ENCODE measurements at places on chromosomes 6 and 20.

- DNase-seq, result no peak
These were observed 275.2 kb upstream of the CNR1 start for GRCh38 chr6:88441346-88441745.

DNA sequence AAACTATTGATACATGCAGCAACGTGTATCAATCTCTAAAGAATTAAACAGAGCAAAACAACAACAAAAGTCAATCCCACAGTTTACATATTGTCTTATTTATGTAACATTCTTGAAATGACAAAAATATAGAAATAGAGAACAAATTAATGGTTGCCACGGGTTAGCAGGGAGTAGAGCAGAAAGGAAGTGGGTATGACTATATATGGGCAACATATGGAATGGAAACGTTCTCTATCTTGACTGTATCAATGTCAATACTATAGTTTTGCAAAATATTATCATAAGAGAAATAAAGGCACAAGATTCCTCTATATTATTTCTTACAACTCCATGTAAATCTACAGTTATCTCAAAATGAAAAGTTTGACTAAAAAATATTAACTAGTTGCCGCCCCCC, 12.8 kb downstream of the AK9 start:
- DNase-seq, result no peak

DNA sequence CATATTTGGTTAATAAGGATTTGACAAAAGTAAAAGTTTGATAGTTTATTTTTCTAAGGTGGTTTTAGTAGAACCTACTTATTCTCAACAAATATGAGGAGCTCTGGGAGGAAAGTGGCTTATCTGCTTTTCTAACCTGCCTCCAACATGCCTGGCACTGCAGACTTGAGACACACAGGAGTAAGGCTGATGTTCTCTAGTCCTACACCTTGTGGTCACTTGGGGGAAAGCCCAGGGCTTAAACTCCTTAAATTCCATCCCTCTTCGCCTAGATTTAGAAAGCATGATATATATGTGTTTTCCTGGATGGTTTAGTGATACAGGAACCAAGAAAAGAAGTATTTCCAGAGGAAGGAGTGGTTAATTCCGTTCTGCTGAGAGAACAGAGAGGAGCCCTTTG, 39.9 kb upstream of the SAMD5 start:
- no peak for DNase-seq

- DNase-seq, result no peak
These were observed 167.3 kb upstream of the GMDS start for GRCh38 chr6:2412731-2413130.

DNA sequence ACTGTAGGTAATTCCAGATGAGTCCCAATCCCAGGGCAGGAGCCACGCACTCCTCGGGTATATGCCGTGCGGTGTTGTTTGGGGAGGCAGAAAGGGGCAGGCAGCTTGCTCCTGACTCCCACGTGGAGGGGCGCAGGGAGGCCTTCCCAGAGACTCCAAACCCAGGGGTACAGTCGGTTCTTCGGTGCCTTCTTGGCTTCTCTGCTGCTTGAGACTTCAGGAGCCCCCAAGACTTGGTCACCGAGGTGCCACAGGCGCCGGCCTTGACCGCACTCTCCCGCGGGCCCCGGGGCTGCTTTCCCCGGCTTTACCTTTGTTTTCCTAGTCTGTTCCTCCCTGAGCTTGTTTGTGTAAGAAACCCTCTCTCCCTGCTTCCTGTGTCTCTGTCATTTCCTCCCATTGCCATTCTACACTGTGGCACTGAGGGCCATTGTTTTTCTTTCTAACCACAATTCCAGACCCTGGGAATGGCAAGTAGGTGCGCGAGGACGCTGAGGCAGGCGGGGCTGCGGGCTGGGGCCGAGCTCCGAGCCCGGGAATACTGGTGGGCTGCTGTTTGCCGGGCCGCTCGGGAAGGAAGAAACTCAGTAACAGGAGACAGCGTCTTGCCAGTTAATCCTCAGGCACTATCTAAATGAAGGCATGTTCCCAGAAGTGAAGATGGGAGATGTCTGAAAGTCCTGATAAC, 215.6 kb upstream of the HEY2 start:
- no peak for DNase-seq

- DNase-seq, result no peak
These were observed 57.6 kb downstream of the NUDT3 start for GRCh38 chr6:34334796-34335416.

DNA sequence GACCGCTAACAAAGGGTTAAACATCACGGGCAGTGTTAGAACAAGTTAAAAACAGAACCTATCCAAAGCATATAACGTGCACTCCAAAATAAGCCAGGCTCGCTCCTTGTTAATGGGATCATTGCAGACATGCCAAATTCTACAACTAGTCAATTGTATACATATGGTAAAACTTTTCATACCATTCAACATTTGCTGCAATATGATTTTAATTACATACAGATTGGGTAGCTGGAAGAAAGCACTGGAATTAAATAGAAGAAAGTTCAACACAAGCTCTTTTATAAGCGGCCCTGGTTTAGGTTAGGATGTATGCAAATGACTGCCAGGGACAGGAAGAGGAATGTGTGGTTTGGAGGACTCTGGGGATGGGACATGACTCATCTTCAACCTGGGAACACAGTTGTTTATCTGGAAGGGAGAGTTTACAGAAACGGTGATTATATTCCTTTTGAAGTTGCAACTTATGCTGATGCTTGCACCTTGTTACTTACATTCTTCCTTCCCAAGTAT, 62.5 kb upstream of the TIAM2 start:
- peak; percentile 52 for DNase-seq

- no peak for DNase-seq
These were observed 230.1 kb upstream of the SUPT3H start for GRCh38 chr6:45607798-45608197.

GRCh38 chr6:82555801-82556200, 192.2 kb downstream of the TPBG start:
- peak; percentile 59 for DNase-seq

DNA sequence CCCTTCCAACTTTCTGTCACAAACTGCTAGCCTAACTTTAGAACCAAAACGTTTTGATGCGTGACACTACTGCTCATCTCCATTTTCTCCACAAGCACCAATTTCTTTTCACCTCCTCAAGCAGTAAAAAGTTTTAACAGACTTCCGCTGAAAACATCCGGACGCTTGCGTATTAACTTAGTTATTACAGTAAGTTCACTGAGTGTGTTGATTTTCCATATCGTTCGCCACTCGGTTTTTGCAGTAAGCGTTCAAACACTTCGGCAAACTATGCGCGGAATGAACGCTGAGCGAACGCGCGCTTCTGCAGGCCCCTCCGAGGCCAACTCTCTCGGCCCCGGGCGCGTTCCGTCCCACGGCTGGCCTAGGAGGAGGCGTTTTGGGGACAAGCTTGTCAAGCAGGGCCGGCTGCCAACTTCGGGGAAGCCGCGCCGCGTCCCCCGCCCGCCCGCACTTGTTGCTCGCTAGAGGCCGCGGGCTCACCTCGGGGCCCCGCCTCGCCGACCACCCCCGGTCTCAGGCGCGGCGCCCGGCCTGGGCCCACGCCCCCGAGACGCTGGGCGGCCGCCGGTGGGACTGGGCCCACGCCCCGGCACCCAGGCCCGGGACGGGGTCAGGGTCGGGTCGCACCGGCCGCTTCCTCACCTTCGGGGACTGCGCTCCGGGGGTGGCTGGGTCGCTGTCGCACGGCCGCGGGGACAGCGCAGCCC, 945 bp downstream of the PHF10 start:
- DNase-seq, result peak; percentile 23

- DNase-seq, result no peak
These were observed 28.2 kb upstream of the TAF8 start for GRCh38 chr6:42021847-42022754.

DNA sequence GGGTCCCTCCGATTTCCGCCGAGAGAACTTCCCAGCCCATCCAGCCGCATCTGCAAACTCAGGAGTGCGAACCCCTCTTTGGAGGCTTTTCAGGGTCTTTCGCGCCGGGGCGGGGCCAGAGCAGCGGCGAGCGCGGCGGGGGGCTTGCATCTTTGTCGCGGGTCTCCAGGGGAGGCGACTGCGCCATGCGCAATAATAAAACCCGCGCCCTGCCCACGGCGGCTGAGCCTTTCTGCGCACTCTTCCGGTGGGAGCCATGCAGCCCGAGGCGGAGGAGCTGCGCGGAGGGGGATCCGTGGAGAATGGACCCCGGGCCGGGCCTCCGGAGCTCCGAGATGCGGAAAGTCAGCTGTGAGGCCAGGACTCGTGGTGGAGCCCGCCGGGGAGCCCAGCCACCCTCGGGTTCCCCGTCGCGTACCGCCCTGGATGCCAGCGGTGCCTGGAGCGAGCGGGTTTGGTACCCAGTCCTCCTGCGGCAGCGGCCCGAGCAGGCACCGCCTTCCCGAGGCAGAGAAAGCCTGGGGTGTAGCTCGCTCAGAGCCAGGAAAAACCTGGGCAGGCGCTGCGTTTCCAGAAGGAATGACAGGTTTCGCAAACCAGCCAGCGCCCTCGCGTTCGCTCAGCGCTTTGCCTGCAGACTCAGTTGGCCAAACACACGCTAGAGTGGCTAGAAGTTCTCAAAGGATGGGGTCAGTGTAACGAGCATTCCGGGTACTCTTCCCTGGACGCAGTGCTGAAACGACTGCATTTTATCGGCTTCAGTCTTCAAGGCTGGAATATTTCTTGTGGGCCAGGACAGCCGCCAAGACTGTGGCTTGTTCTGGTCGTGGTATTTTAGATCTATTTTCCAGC, 1.2 kb downstream of the AKAP12 start:
- DNase-seq, result peak; percentile 52
